T-helper 17 cell (primary cell): ENCODE measurements at places on chromosomes 16 and 17. TPM values are rescaled to one million over a fixed set of nuclear protein-coding genes. Genes with fewer than 3 reads are reported as not detected.

DNA sequence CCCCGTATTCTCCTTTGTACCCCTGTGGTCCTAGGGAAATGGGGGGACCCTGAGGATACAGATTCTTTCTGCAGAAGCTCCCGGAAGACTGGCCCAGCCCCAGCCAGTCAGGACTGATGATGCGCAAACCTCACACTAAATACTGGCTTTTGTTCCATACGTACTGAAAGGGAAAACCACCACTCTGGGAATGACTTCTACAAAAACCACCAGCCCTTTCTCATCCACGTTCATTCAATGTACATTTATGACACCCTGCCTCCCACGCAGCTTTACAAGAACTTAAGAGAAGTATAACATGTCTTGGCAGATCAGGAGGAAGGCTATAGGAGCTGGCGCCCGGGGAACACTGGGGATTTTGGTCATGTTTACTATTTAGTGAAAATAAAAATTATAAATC is 70.6 kb downstream of the MARCHF10 start:
- H3K27me3 ChIP-seq = no peaks in the 10 kb centered on the region
- no peak for DNase-seq
- H3K36me3 ChIP-seq = no peaks in the 10 kb centered on the region
- H3K4me1 ChIP-seq = peaks cover 6% of the 10 kb centered on the region

- no peak for DNase-seq
- peak overlapping the region; percentile 90 for H3K27ac ChIP-seq
- H3K4me3 ChIP-seq = peak overlapping the region; percentile 25
- H3K4me1 ChIP-seq = peaks cover 85% of the 10 kb centered on the region
- peaks cover 2% of the 10 kb centered on the region for H3K36me3 ChIP-seq
Observed at GRCh38 chr17:46143827-46144236, 49.4 kb downstream of the KANSL1 start.

DNA sequence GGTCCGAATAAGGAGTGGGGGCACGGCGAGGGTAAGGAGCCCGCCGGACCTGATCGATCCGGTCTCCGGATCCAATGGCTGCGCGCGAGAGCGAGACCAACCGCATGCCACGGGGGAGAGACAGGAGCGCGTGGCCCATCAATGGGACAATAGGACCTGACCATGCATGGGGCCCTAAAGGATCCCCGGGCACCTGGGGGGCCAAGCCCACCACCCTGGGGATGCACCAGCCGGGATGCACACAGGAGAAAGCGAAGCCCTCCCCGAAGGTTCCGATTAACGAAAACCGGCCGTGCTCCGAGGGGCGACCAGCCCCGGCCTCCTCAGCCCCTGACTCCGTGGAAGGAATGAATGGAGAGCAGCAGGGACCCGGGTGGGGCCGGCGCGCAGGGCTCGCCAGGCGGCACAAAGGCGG is 525 bp downstream of the JPT1 start:
- peak overlapping the region; percentile 96 for H3K4me3 ChIP-seq
- H3K36me3 ChIP-seq = peaks cover 2% of the 10 kb centered on the region
- peaks cover 32% of the 10 kb centered on the region for H3K4me1 ChIP-seq
- H3K27me3 ChIP-seq = no peaks in the 10 kb centered on the region

- peaks cover 12% of the 10 kb centered on the region for H3K4me1 ChIP-seq
- H3K27ac ChIP-seq = no peak overlapping the region
- no peak overlapping the region for H3K4me3 ChIP-seq
- H3K36me3 ChIP-seq = no peaks in the 10 kb centered on the region
- DNase-seq = no peak
- H3K27me3 ChIP-seq = peaks cover 8% of the 10 kb centered on the region
Observed at GRCh38 chr16:31360251-31360650, 5.3 kb downstream of the ITGAX start.

TMC7 gene
- not detected for total RNA-seq

ZSWIM7 gene
- total RNA-seq = 15.4 TPM

KCTD2 gene
- 20.4 TPM for total RNA-seq

GRCh38 chr16:79982361-79982760 is 381.8 kb upstream of the MAF start:
- H3K27ac ChIP-seq = no peak overlapping the region
- H3K27me3 ChIP-seq = peaks cover 6% of the 10 kb centered on the region
- no peaks in the 10 kb centered on the region for H3K36me3 ChIP-seq
- no peaks in the 10 kb centered on the region for H3K4me1 ChIP-seq
- no peak for DNase-seq
- no peak overlapping the region for H3K4me3 ChIP-seq

KRT28 gene
- total RNA-seq = not detected

GRCh38 chr16:84881702-84882521 is 62.1 kb downstream of the CRISPLD2 start:
- peaks cover 6% of the 10 kb centered on the region for H3K36me3 ChIP-seq
- peaks cover 2% of the 10 kb centered on the region for H3K4me1 ChIP-seq
- H3K4me3 ChIP-seq = no peak overlapping the region

BPTF gene
- 138 TPM for total RNA-seq

DNA sequence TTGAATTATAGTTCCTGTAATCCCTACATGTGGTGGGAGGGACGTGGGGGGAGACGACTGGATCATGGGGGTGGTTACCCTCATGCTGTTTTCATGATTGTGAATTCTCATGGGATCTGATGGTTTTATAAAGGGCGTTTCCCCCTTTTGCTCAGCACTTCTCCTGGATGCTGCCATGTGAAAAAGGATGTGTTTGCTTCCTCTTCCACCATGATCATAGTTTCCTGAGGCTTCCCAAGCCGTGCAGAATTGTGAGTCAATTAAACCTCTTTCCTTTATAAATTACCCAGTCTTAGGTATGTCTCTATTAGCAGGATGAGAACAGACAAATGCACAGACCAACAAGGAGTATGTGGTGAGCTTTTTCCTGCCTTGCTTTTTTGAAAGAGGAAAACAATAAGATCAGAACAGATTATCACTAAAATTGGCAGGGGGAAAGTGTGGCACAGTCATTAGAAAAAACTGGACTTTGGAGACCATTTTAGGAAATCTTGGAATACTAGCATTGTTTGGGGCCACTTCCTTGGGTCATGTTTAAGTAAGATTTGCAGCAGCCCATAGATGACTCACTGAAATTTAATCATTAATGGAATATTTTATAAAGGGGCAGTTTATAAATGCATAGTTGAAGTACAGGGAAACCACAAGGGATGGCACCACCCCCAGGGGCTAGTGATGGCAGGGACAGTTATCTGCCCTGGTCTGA is 352.8 kb downstream of the CDH13 start:
- no peaks in the 10 kb centered on the region for H3K36me3 ChIP-seq
- no peak for DNase-seq
- H3K27ac ChIP-seq = no peak overlapping the region
- H3K4me3 ChIP-seq = no peak overlapping the region
- H3K4me1 ChIP-seq = no peaks in the 10 kb centered on the region
- H3K27me3 ChIP-seq = peaks cover 10% of the 10 kb centered on the region

OTOA gene
- total RNA-seq = 0.10 TPM

- peak overlapping the region; percentile 25 for H3K4me3 ChIP-seq
- H3K27ac ChIP-seq = peak overlapping the region; percentile 61
- H3K36me3 ChIP-seq = peaks cover 6% of the 10 kb centered on the region
- peaks cover 37% of the 10 kb centered on the region for H3K4me1 ChIP-seq
- DNase-seq = no peak
Observed at GRCh38 chr17:35498448-35499178, 38.9 kb downstream of the SLFN12L start.

GRCh38 chr17:35559495-35560210 is 966 bp downstream of the SLFN14 start:
- H3K4me3 ChIP-seq = no peak overlapping the region
- no peak for DNase-seq
- peaks cover 29% of the 10 kb centered on the region for H3K27me3 ChIP-seq
- no peaks in the 10 kb centered on the region for H3K4me1 ChIP-seq
- H3K36me3 ChIP-seq = no peaks in the 10 kb centered on the region
